ENCODE measurements at places on chromosomes 5 and 9.

GRCh38 chr9:98521141-98521540 lies 187.6 kb downstream of the GABBR2 start:
- no peak for DNase-seq

DNA sequence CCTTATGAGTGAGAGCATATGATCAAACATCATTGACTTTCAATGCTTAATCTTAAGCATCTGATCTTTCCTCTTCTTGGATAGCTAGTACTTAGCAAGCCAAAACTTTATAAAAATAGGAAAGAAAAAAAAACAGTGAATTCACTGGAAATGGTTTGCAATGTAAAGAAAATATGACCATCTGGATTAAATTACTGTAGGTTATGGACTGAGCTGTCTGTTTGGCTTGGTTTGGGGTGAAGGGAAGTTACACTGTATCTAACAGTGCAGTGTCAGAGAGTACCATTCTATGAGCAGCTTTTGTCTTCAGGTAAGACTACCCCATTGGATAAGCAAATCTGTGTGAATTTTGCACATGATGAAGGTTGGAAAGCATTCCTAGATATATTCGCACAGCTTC lies 151.4 kb downstream of the TLE1 start:
- no peak for DNase-seq

DNA sequence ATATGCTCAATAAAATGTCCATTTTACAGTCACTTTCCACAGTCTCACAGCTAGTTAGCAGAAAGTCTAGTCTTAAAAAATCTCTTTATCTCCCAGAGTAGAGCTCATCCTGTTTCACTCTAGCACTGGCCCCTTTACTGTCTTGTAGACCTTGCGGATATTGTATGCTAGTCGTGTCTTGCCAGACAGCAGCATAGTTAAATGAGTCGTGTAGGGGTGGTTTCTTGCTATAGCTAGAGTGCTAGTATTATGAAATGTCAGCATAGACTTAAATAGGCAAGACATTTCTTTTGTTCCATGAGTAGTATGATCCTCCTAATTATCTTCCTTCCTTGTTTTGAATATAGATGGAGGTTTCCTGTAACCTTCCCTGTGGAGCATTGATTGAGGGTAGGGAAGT lies 77.4 kb downstream of the C7 start:
- DNase-seq: no peak

- no peak for DNase-seq
Measured at GRCh38 chr5:13945271-13945670, 783 bp upstream of the DNAH5 start.

GRCh38 chr9:78273761-78274160 lies 23.2 kb upstream of the PSAT1 start:
- no peak for DNase-seq

- no peak for DNase-seq
Measured at GRCh38 chr5:19531374-19531952, 456.5 kb downstream of the CDH18 start.

GRCh38 chr9:126309427-126310189 lies 17.0 kb upstream of the MVB12B start:
- no peak for DNase-seq

GRCh38 chr9:97940741-97941140 lies 2.8 kb upstream of the HEMGN start:
- DNase-seq: no peak

GRCh38 chr5:91928754-91929521 lies 545.8 kb upstream of the ARRDC3 start:
- no peak for DNase-seq

DNA sequence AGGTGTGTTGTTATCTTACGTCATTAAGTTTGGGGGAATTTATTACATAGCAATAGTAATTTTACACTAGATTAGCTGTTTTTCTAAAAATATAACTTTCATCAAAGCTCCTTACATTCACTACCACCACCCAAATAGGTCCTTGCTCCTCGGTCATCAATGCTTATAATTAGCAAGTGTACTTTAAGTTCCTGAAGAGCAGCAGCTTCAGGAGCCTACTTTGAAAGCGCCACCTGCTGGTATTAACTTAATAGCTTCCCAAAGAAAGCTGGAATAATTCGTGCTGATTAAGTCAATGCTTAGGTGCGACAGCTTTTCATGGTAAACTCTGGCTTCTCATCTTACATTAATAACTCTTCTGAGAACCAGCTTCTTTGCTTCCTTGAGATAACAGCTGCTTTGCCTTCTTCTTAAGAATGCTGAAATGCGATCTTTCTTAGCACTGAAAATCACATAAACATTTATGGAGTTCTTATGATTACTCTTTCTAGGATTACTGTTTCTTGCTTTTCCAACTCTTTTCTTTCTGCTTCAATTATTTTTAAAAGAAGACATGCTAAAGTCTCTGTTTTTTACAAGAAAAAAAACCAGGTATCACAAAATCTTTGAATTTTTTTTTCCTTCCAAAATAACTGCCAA lies 10.0 kb upstream of the C5 start:
- no peak for DNase-seq
